Fibroblast of skin of scalp (primary cell): ENCODE measurements at places on chromosomes 5 and 9.
A peak's percentile ranks its signal among the peaks of the same experiment; 100 is the strongest.

- no peak for DNase-seq
These were observed 214.7 kb downstream of the IRX2 start for GRCh38 chr5:2536632-2537377.

DNA sequence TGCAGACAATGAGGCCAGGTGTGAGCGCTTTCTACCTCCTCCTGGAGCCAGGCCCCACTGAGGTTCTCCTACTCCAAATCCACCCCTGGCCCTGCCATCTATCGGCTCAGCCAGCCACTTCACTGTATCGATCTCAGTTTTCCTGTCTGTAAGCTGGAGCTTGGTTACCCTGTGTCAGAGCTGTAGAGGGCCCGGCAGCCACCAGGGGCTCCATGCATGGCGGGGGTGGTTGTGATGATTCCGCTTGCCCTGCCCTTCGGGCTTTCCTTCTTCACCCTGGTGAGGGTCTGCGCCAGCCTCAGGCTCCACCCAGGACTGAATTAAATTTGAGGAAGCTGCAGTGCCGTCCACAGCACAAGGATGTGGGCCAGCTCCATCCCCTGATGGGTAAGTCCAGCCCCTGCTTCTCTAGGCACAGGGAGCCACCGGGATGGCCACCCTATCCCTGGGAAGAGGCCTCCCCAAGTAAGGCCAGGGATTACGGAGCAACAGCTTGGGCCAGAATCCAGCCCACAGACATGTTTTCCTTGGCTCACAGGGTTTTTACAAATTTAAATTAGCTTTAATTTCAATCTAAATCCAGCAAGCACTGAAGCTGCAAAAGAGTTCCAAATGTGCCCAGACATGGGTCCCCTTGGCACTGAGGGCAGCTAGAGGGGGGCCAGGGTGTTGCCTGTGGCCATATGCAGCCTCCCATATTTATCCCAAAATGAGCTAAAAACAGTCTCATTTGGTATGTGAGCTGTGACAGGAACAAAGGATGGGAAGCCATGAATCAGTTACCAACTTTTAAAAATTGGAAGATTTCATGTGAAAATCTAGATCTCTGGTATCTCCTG lies 89.1 kb upstream of the FBXW11 start:
- no peak for DNase-seq

DNA sequence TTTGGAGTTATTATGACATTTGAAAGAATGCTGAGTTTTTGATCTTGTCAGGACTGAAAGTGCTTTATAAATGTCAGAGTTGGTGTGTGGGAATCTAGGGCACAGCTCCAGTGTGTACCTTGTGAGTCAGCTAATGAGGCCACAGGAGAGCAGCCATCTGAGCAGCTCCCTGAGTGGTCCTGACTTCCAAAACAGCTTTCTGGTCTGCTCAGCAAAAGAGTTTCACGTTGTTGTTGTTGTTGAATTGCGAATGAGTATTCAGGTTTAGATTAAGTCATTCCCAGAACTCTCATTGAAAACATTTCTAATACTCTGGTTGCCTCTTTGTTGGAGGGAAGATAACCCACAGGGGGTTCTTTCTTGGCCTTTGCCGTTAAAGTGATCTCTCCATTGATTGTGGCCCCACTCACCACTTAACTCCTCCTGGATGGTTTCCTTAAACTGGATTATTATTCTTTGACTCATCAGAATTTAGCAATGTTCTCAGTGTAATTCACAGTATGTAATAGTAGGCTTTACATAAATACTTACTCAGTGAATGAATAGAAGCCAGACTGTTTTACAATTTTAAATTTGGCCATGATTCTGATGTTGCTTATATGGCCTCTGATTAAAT lies 125.1 kb upstream of the SGCD start:
- DNase-seq = peak; percentile 93

- peak; percentile 68 for DNase-seq
These were observed 194 bp upstream of the RXFP3 start for GRCh38 chr5:33936004-33936380.

DNA sequence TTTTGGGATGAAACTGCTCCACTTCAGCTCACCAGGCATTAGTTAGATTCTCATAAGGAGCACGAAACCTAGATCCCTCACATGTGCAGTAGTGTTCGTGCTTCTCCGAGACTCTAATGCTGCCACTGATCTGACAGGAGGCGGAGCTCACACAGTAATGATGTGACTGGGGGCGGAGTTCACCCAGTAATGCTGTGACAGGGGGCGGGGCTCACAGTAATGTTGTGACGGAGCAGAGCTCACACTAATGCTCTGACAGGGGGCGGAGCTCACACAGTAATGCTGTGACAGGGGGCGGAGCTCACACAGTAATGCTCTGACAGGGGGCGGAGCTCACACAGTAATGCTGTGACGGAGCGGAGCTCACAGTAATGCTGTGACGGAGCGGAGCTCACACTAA lies 27.1 kb upstream of the LRRC14B start:
- no peak for DNase-seq

GRCh38 chr9:88033359-88033702 lies 59.0 kb upstream of the CDK20 start:
- DNase-seq = no peak

DNA sequence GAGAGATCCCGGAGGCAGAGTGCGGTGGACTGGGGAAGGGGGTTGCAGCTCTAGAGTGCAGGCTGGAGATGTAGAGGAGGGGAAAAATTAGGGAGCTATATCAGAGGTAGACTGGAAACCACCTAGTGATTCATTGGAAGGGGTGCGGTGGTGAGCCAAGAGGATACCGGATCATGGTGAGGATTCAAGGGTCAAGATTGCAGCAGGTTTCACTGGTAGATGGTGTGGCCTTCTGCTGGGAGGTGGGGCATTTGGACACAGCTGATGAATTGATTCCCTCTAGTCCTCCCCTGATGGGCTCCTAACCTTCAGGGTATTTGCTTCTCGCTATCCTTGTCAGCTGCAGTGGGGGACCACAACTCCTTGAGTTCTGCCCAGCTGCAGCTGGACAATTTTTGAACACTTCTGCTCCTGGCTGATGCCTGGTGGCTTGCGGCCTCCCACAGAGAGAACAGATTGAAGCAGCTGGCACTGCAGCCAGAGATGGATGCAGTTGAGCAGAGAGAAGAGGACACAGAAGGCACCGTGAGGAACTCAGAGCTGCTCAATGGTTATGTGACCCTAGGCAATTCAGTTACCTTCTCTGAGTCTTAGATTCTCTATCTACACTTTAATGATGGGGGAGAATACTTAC lies 134.4 kb upstream of the ABCA1 start:
- DNase-seq = no peak

- no peak for DNase-seq
These were observed 28.6 kb upstream of the SLC6A19 start for GRCh38 chr5:1172670-1173404.

GRCh38 chr9:91040371-91041215 lies 239.0 kb downstream of the SYK start:
- DNase-seq = no peak
